SK-N-SH (cell line): ENCODE measurements at places on chromosomes 6 and 20.

DNA sequence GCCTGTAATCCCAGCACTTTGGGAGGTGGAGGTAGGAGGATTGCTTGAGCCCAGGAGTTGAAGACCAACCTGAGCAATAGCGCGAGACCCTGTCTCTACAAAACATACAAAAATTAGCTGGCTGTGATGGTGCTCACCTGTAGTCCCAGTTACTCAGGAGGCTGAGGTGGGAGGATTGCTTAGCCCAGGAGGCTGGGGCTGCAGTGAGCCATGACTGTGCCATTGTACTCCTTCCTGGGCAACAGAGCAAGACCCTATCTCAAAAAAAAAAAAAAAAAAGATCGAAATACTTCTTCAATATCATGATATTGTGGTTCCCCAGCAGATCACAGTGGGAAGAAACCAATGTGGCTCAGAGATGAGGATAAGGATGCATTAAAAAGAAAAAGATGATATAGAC is 47.6 kb downstream of the SOBP start:
- no peak for DNase-seq

- no peak for DNase-seq
Measured at GRCh38 chr6:152268846-152269442, 368.2 kb downstream of the SYNE1 start.

- no peak for DNase-seq
Measured at GRCh38 chr6:150044621-150045145, 19.4 kb upstream of the RAET1L start.

- DNase-seq = peak; percentile 27
Measured at GRCh38 chr6:23655525-23655924, 470.5 kb upstream of the NRSN1 start.

DNA sequence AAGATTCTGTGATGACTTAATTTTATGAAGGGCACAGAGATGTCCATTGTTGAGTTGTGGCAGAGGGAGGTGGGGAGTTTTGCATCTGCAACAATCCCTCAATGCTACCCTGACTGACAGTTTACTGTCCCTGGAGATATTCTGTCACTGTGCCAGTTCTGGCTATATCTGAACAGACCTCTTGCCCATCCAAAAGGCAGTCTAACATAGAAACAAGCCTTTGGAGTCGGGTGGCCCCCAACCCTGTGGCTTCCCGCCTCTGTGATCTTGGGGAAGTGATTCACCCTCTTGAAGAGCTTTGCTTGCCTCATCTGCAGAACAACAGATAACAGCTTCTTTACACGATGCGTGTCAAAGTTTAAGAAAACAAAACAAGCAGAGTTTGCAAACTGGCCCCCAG is 3.8 kb upstream of the E2F1 start:
- DNase-seq = no peak

- DNase-seq = no peak
Measured at GRCh38 chr6:166795879-166796278, 160.5 kb downstream of the RNASET2 start.

DNA sequence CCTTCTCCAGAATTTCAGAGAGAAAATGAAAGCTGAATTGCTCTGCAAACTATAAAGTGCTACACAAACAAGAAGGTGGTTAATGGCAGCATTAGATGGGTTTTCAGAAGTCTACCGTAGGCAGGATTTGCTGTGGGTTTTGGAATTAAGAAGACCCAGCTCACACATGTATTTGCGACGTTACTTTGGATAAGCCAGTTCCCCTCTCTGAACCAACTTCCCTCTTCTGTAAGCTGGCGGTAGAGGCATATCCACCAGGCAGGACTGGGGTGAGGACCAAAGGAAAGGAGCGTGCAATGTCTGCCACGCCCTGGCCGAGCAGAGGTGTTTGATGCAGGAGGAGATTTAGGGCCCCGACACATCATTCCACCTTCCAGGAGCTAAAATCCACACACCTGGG is 6.9 kb downstream of the RSPO4 start:
- DNase-seq = no peak

- DNase-seq = no peak
Measured at GRCh38 chr20:44207126-44207723, 3.3 kb downstream of the OSER1 start.

DNA sequence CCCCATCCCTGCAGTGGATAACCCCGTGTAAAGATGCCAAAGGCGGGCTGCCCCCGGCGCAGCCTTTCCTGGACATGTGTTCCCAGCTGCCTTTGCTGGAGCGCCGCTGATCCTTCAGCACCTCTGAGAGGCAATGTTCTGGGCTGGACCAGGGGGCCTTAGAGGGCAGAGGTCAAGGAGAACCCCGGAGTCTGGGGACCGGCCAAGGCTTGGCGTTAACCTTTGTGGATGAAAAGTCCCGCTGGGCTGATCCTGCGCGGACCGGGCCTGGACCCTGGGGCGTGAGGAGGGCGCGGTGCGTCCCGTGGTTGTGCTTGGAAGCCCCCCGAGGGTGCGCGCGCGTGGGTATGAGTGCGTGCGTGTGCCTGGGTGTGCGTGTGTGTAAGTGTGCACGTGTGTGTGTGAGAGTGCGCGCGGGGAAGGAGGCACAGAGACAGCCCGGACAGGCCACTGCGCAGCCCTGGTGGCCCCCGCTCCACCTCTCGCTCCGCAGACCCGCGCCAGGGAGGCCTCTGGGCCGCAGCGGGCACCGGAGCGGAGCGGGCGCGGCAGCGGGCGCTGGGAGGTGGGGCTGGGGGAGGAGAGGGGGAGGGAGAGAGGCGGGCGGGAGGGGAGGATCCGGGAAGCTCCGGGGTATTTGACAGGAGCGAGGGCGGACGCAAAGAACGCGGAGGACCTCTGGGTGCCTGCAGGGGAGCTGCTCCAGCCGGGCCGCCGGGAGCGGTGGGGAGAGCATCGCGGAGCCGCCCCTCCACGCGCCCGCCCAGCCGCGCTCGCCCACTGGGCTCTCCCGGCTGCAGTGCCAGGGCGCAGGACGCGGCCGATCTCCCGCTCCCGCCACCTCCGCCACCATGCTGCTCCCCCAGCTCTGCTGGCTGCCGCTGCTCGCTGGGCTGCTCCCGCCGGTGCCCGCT is at the start of gene SMOC2:
SMOC2 (plus strand) TSS at position 665 of the 914 bp plus-strand sequence; CDS start at position 852, 187 bp downstream.
- peak; percentile 82 for DNase-seq

- no peak for DNase-seq
Measured at GRCh38 chr6:15769511-15770018, 106.7 kb upstream of the DTNBP1 start.

GRCh38 chr6:87078983-87079616 is 15.8 kb downstream of the CGA start:
- DNase-seq = peak; percentile 69

DNA sequence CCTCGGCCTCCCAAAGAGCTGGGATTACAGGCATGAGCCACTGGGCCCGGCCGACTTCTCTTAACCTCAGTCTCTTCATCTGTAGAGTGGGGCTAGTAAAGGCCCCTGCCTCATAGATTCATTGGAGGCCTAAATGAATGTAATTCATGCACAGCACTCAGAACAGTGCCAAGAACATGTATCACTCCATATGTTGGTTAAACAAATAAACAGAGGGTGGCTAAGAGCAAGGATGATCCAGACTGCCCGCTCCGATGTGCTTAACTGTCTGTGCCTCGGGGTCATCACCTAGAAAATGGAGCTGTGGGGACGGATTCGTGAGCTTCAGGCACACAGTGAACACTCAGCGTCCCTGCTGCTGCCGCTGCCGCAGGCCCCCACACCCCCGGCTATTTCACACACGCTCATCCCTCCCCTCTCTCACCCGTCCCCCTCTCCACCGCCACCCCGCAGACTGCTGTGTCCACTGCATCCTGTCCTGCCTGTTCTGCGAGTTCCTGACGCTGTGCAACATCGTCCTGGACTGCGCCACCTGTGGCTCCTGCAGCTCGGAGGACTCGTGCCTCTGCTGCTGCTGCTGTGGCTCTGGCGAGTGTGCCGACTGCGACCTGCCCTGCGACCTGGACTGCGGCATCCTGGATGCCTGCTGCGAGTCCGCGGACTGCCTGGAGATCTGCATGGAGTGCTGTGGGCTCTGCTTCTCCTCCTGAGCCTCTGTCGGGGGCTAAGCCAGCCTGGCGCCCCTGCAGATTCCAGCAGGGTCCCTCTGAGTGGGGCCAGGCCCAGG is 14.8 kb downstream of the MDFI start:
- no peak for DNase-seq

DNA sequence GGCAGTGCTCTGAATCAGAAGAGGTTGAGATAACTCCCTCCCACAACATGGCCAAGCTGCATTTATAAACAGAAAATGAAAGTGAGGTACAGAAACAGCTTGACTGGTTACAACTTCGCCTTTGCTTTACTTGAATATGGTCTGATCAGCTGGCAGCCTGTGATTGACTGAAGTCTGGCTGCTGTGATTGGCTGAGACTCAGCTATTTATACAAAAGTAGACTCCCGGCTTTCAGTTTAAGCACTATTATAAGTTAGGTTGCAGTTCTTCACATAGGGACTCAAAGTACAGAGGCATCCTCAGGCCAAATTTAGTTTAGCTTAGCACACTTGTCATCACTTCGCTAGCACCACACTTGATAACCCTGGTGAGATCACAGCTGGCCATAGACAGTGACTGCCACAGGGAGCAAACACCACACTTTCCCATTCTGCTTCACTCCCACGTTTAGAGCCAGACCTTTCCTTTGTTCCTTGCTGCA is 362.6 kb downstream of the EPM2A start:
- no peak for DNase-seq

DNA sequence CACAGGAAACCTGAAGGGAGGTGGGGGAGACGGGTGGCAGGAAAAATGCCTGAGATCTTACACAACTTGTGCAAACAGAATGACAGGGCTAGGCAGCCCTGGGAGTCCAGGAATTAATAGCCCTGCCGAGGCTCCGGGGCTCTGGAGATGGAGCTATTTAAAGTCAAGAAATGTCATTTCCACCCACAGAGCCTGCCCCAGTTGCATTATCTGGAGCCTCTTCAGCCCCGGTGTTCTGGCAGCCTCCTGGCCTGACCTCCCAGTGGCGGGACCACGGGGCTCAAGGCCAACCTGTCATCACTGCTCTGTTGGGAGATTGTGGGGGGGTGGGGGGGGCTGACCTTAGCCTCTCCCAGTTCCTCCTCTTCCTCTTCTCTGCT is 28.5 kb upstream of the SCUBE3 start:
- DNase-seq = no peak

DNA sequence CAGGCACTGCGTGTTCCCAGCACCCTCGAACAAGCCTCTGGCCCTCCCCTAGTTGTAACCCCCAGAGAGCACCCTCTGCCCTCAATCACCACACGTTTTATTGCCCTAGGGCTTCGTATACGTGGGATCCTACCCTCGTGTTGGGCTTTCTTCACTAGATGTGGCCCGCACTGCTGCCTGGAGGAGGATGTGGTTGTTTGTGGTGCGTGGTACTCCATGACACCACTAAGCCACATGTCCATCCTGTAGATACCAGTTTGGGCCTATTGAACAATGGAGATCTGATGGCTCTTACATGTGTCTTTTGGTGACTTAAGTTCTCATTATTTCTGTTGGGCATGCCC is 17.0 kb downstream of the SLC2A4RG start:
- DNase-seq = no peak

- no peak for DNase-seq
Measured at GRCh38 chr6:39335780-39336545, 13.5 kb upstream of the KCNK16 start.

GRCh38 chr6:123777563-123777962 is 26.1 kb upstream of the NKAIN2 start:
- no peak for DNase-seq

GRCh38 chr6:122005661-122006060 is 393.8 kb upstream of the HSF2 start:
- DNase-seq = no peak

DNA sequence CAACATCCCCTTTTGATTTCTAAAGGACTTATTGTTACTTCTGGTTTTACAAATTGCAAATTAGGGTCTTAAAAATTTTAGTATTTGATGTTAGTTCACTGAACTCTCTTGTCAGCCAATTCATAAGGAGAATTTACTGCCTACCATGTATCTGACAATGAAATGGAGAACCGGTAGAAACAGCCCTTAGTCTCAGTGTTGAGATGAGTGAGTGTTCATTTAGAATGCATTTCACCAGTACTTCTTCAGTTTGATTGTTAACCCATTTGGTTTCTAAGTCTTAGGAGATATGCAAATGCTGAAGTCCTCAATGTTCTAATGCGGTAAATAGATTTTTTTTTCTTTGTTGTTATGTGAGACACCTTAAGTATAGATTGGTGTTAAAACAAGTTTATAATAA is 616.3 kb upstream of the FLRT3 start:
- no peak for DNase-seq

DNA sequence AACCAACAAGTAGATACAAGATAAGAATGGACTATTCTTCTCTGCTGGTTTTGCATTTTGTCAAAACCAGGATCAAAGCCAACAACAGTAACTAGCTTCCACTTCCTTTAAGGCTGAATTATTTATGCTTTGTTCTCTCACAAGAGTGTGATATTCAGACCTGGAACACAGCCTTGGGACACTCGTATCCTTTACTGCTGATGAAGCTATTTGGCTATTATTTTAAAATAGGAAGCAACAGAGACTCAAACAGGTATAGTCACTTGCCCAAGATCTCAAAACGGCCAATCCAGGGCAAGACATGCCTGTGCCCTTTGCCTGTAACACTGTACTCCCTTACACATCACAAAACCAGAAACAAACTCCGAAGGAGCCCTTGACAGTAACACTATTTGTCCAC is 19.9 kb downstream of the SPTLC3 start:
- DNase-seq = no peak

- peak; percentile 86 for DNase-seq
Measured at GRCh38 chr20:44748005-44748370, 2.3 kb downstream of the KCNK15 start.
